SK-N-SH (cell line): ENCODE measurements at places on chromosomes 3 and 15.

DNA sequence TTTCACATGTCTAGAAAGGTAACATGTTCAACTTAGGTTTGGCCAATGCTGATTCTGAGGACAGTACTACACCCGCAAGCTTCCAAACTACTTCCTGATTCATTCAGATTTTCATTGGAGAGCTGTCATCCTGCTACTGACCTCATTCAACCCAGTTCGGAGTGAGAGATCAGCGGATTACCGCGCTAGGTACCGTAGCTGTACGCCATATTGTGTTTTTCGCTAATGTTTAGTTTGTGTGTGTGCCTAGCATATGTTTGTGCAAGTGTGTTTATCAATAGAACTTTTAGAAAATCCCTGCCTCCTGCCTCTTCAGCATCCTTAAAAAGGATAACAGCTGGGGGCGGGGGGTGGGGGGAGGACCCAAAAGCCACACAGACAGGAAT lies 1.1 kb downstream of the ZBTB20 start:
- peak; percentile 51 for DNase-seq

DNA sequence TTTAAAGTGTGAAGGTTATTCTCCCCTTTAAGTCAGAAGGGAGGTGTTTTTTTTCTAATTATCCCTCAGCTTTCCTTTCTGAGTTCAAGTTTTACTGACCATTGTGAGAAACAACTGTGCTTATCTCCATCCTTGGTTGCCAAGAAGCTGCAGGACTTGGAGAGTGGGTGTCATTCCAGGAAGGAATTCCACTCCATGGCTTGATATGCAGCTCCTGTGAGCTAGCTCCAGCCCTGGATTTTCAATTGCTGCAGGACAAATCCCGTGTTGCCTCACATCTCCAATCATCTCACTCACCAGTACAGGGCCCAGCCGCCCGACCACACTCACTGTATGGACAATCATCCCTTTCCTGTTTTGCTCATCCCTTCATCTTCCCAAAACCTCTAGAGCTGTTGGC lies 122.5 kb downstream of the IGSF11 start:
- DNase-seq = peak; percentile 4

GRCh38 chr3:114481113-114481512 lies 187.3 kb downstream of the TIGIT start:
- no peak for DNase-seq

GRCh38 chr3:20043396-20043795 lies 3.1 kb downstream of the KAT2B start:
- no peak for DNase-seq

- no peak for DNase-seq
These were observed 45.5 kb downstream of the TMOD3 start for GRCh38 chr15:51874751-51875644.

DNA sequence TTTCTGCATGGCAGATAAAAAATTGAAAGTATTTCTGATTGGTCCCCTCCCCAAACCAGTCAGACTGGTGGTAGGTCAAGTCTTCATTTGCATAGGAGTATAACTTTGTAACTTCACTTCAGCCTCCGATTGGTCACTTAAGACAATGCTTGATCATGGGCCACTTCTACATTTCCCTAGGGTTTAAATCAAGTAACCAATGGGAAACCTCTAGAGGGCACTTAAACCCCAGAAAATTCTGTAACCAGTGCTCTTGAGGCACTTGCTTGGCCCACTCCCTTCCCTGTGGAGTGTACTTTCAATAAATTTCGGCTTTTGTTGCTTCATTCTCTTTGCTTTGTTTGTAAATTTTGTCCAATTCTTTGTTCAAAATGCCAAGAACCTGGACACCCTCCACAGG lies 225.5 kb downstream of the ARPP21 start:
- DNase-seq = no peak

DNA sequence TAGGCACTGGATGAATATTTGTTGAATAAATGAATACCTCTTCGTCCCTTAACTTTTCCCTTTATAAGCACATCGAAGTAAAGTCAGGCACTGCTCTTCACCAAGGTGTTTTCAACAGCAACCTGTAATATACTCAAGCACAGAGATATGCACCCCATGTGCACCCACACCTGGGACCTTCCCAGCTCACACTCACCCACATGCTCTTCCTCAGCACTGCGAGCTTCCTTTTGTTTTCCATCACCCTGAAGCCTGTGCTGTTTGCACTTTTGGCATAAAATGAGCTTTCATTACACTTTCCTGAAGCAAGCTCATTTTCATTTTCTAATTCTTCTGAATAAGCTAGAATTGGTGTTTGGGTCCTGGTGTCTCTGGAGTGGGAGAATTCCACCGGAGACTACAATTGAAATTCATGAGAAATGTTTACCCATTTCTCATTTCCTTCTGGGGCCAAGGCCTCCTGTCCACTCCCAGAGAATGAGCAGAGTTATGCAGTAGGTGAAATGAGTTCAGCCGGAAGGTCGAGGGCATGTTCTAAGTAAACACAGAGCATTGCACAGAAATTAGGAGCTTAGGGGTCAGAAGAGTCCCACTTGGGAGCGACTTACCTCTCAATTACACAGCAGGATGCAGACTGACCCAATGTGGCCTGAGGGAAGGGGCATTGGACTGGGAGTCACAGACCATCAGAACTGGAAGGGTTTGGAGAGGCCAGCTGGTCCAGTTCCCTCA lies 15.0 kb downstream of the MASP1 start:
- no peak for DNase-seq

- no peak for DNase-seq
These were observed 4.2 kb downstream of the MFGE8 start for GRCh38 chr15:88908697-88909621.

DNA sequence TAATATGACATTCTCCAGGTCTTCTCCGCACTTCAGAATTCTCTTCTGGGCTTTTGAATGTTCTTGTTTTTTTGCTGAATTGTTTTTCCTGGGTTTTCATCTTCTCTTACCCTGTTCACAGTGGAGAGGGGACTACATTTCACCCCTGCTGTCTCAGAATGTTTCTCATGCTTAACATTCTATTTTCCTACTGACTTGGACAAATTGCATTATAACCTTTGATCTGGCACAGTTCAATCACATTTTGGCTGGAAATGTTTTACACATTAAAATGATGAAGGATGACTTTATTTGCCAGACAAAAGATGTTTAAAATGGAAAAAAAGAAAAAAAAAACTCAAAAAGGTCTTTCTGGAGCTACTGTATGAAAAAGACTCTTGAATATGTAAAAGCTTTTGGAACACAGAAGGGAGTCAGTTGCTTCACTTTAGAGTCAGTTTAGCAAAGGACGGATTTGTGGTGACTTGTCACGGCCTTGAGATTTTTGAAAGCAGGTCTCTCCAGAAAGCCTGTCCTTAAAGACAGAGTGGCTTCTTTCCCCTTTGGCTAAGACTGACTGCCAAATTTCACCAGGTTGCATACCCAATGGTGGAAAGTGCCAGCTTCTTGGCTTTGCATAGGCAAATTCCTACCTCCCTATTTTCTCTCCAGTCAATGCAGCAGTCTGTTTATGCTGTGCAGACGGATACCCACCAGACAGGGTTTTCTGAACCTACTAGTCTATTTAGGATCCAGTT lies 401.0 kb upstream of the TBL1XR1 start:
- DNase-seq = no peak

DNA sequence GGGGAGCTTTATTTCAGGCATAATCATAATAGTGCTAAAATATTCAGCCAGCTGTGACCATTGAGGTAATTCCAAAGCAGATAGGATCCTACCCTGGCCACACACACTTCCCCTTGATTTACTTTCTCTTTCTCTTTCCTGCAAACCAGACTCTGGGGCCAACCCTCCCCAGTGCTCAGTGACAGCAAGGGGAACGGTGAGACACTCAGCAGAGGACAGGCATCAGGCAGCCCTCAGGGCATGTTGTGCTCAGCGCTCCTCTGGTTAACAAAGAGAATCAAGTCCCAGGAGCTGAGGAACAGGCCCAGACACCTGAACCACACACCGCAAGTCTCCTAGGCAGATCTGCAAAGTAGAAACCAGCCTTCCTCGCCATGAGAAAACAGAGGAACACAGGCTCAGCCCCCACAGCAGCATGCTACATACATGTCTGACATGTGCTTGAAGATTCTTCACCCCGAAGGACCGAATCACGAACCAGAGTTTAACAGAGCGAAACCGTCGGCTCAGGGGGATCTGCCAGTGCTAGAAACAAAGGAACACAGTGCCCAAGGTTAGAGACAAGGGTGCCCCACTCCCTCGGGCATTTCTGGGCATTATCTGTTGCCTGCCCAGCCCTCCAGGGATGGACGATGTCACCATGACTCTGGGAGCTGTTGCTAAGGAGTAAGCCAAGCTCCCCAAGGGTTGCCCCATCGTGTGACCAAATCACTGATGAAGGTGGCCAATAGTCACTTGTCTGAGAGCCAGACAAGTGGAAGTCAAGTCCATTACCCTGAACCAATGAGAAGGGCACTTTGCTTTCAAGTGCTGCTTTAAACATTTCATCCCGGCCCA lies 17.5 kb downstream of the HDC start:
- DNase-seq = no peak

GRCh38 chr3:188594139-188594538 lies 440.2 kb downstream of the LPP start:
- DNase-seq = no peak

- no peak for DNase-seq
These were observed 42.3 kb downstream of the ZDHHC19 start for GRCh38 chr3:196168808-196169391.

- no peak for DNase-seq
These were observed 422.7 kb upstream of the CFAP20DC start for GRCh38 chr3:59472541-59472940.

- DNase-seq = no peak
These were observed 194.3 kb downstream of the BCHE start for GRCh38 chr3:165642761-165643420.

GRCh38 chr3:192827208-192827607 lies 90.4 kb downstream of the MB21D2 start:
- DNase-seq = no peak

GRCh38 chr3:101219842-101220560 lies 100.4 kb downstream of the IMPG2 start:
- DNase-seq = no peak
